ENCODE measurements at places on chromosomes 3 and 15.

DNA sequence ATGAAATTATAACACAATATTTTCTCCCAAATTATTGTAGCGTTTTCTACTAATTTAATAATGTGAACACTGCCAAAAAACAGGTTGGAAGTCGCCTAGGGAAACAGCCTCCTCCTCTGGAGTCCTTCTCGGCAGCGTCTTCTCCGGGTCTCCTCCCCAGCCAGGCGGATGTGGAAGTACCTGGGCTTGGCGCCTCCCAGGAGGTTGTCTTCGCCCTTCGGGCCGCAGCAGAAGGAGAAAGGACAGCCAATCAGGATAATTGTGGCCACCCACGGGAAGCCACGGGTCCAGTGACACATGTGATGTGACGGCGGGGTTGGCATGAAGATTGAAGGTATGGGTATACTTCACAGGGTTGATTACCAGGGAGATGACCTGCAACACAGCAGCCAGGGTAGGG is 491.2 kb downstream of the PYDC2 start:
- no peak for DNase-seq

DNA sequence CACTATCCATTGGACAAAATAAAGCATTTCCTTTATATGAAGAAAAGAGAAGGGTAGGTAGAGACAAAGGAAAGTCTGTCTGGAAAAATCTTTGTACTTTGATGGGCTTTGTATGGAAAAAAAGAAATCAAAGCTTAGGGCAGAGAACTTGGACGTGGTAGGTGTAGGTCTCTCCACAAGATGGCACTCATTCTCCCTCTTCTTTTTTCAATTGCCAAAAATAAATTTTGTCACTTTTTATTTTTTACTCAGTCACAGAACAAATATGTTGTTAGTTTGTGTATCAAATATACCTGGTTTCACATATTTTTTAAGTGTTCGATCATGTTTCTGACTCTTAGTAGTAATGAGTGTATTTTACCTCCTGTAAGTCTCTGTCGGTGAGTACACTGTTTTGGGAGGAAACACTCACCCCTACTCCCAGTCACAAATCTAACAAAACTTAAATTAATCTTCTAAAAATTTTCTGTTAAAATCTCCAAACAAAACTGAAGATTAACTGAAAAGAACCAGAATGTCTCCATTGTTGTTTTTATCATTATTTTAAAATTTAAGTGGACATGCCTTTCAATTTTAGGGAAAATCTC is 415.8 kb upstream of the GOLIM4 start:
- no peak for DNase-seq

DNA sequence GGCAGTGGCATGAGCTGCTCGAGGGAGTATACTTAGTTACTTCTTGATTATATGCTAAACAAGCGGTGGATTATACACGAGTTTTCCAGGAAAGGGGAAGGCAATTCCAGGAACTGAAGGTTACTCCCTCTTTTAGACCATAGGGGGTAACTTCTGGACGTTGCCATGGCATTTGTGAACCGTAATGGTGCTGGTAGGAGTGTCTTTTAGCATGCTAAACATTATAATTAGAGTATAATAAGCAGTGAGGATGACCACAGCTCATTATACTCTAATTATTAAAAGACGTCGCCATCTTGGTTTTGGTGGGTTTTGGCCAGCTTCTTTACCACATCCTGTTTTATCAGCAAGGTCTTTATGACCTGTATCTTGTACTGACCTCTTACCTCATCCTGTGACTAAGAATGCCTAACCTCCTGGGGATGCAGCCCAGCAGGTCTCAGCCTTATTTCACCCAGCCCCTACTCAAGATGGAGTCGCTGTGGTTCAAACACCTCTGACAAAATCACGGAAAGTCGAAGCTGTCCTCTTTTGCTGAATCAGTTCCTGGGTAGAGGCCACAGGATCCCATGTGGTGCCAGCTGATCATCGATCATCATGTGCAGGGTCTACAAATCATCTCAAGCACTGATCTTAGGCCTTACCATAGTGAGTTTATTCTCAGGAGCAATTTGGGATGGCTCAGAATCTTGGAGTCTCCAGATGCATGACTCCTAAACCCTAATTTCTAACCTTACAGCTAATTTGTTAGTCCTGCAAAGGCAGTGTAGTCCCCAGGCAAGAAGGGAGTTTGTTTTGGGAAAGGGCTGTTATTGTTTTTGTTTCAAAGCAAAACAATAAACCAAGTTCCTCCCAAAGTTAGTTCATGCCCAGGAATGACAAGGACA is 149.1 kb downstream of the TJP1 start:
- no peak for DNase-seq

DNA sequence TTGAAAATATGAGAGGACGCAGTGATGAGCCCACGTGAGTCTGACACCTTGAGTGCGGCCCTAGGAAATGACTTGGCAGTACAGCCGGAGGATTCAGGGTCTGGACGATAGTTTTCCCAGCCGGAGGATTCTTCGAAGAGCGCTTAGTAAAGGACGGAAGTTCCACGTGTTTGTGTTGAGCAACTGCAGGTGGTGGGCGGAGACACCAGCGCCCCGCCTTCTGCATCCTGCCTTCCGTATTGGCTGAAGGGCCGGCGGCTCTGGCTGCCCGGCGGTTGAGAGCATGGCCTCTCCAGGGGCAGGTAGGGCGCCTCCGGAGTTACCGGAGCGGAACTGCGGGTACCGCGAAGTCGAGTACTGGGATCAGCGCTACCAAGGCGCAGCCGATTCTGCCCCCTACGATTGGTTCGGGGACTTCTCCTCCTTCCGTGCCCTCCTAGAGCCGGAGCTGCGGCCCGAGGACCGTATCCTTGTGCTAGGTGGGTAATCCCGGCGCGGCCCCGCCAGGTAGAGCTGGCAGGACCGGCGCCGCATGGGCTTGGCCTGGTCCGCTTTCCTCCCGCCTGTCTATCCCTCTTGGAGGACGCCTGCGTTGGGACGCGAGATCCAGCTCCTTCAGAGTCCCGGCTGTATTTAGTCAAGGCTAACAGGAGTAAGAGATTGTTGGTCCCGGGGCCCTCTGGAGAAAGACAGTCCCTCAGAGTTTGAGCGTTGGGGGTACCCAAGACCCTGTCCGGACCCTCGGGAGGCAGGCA is at the start of gene EEF1AKMT4:
EEF1AKMT4 (plus strand) TSS at position 261 of the 755 bp plus-strand sequence; CDS start at position 284, 23 bp downstream.
- peak; percentile 82 for DNase-seq

- no peak for DNase-seq
Observed at GRCh38 chr3:126685493-126685892, 18.5 kb upstream of the CHCHD6 start.

DNA sequence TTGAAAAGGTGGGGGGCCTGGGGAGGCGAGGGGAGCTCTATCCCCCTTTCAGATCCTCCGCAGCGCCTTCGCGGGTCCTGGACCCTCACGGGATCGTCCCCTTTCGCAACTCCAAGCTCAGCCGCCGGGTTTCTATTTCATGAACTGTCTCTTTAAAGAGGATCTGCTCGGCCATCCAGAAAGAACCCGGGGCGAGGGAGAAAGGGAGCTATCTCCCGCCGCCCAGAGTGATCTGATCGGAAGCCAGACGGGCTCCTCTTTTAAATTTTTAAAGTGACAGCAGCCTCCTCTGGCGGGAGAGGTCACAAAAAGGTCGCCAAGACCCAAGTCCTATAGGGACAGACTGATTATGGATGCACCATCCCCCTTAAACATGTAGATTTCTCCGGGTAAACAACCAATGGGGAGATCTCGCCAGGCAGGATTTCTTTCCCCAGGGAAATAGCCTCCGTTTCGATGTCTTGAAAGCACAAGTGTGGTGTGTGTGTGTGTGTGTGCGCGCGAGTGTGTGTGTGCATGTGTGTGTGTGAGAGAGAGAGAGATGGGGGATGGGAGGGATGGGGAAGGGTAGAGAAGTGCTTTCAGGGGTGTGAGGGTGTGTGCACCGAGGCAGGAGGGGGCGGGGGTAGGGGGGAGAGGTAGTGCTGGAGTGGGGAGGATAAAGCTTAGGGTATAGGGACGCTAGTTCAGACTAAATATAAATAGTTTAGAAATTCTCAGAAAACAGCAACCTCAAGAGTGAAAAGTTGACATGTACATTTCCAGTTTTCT is 516.1 kb downstream of the MECOM start:
- DNase-seq: no peak

DNA sequence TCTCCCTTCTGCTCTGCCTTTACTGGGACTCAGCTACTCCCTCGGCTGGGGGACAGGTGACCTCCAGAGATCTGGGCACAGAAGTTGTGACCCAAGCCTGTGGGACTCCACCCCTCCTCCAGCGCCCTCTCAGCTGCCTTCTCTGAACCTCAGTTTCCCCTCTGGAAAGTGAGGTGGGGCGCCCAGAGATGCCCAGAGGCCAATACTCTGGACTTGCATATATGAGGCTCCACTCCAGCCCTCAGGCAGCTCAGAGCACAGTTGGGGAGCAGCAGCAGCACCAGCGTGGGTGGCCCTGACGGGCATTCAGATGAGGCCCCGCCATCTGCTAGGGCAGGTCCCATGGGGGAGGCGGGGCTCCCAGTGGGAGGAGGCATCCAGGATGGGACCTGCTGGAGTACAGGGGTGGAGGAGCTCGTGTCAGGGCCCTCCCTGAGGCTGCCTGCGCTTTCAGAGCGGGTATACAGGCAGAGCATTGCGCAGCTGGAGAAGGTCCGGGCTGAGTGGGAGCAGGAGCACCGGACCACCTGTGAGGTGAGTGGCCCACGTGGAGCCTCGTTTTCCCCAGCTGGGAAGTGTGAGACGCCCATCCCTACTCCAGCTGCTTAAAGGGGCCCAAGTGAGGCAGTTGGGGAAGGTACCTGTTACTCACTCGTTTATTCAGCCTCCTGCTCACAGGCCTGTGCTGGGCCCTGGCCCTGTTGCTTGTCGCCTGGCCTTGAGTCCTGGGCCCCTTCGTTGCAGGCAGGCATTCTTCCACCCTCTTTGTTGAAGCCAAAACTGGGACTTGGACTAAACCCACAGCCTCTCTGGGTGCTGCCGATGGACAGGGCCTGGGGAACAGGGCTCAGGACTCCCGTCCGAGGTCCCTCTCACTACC is 35.4 kb downstream of the PSTPIP1 start:
- peak; percentile 66 for DNase-seq

DNA sequence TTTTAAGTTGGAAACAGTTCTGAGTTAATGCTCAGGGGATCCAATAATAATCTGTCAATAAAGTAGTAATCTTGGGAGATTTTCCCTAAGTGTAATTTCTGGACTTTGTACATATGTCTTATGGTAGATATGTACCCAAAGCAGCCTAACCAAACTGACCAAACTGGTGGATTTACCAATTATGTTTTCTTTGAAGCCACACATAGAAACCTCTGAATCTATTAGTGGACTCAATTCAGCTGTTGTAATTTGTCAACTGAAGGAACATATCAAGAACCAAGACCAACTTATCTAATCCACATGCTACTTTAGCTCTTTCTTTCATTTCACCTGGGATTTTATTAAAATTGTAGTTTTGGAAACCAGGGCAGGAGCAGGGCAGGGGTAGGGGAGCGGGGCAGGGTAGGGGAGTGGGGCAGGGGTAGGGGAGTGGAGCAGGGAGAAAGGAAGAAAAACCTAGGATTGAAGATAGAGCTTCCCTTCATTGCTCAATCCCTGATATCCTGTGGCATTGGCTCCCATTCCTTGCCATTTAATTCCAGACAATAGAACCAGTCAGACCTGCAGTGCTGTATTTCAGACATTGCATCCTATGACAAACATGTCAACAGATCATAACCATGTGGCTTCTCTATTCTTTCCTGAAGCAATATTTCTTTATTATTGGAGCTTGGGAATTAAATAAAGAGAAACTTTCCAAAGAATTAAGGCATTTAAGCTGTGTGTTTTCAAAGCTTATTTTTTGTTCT is 101.8 kb downstream of the NFKBIZ start:
- no peak for DNase-seq

DNA sequence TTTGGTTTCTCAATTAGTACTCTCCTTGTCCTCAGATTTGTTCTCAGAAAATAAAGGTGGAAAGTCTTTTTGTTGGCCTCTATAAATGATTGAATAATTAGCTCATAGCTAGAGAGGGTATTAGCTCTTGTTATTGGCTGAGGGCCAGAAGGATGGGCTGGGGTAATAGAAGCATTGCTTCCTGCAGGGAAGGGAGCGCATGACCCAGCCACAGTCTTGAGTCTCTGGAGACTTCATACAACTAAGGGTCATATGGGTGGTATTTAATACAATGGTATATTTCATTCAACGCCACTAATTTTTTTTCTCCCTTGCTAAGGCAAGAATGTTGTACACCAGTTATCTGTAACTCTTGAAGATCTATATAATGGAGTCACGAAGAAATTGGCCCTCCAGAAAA is 8.4 kb downstream of the DNAJA4 start:
- no peak for DNase-seq

- DNase-seq: no peak
Observed at GRCh38 chr3:29936054-29936453, 655.2 kb downstream of the RBMS3 start.

DNA sequence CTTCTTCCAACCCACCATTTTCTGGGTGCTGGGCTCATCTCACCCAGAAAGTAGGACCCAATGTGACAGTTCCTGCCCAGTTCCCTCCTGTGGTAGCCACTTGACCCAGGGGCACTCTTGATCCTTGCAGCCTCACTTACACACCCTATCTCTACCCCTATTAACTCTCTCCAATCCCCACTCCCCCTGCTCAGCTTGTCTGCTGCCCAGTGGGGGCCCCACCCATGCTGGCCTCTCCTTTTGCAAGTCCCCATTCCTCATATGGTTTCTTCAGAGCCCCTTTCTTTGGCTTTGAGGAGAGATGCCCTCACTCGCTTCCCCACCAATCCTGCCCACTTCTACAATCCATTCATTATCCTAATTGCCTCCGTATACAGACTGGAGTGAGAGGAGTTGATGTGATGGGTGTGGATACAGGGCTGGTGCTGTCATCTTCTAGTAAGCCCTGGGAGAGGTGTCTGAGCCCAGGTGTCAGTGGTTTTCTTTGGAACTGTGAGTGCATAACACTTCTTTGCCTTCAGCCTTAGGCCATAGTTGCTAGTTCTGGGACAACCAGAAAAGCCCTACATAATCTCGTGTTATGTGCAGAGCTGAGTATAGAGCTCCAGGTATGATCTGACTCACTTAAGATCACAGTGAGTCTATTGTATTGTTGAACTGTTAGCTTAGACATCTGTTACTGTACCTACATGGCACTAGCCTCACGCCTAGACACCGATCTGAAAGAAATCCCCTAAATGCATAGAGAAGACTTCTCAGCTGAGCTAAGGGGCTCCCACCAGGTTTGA is 4.8 kb upstream of the CCR5 start:
- no peak for DNase-seq

- DNase-seq: no peak
Observed at GRCh38 chr3:183897606-183898005, 12.9 kb upstream of the PARL start.

DNA sequence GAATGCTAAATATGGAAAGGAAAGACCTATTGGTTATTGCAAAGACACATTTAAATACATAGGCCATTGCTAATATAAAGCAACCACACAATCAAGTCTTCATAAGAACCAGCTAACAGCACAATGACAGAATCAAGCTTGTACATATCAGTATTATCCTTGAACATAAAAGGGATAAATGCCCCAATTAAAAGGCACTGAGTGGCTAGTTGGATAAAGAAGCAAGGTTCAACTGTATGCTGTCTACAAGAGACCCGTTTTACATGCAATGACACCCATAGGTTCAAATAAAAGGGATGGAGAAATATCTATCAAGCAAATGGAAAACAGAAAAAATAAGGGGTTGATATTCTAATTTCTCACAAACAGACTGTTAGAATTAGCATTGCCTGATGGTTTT is 706.1 kb downstream of the EPHA3 start:
- DNase-seq: no peak

GRCh38 chr3:23248594-23249131 is 45.5 kb downstream of the UBE2E2 start:
- DNase-seq: no peak

GRCh38 chr3:141578202-141578973 is 91.6 kb downstream of the RASA2 start:
- DNase-seq: no peak

Measured in D721Med (cell line).